ENCODE measurements at places on chromosomes 5 and 9.

- no peak for DNase-seq
These were observed 193.2 kb downstream of the EFNA5 start for GRCh38 chr5:107477492-107477891.

- DNase-seq, result no peak
These were observed 873 bp downstream of the C9orf50 start for GRCh38 chr9:129619787-129620668.

- DNase-seq, result no peak
These were observed 926.1 kb upstream of the DMAC1 start for GRCh38 chr9:8725635-8726034.

DNA sequence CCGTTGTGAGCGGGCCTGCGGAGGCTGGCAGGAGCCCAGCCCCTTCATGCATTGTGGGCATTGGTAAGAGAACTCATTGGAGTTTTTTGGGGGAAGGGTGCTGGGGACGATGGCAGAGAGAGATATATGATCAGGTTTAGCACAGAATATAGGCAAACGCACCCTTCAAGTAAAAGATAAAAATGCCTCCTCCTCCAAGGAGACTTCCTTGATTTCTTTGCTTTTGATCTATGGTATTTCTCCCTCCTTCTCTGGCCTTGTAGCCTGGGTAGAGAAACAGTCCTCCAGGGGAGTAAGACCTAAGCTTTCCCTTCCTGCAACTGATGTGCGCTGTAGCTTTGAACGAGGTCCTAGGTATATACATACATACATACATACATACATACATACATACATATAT lies 960 bp upstream of the PPARGC1B start:
- no peak for DNase-seq

GRCh38 chr9:3760031-3760430 lies 234.2 kb upstream of the RFX3 start:
- DNase-seq, result no peak

DNA sequence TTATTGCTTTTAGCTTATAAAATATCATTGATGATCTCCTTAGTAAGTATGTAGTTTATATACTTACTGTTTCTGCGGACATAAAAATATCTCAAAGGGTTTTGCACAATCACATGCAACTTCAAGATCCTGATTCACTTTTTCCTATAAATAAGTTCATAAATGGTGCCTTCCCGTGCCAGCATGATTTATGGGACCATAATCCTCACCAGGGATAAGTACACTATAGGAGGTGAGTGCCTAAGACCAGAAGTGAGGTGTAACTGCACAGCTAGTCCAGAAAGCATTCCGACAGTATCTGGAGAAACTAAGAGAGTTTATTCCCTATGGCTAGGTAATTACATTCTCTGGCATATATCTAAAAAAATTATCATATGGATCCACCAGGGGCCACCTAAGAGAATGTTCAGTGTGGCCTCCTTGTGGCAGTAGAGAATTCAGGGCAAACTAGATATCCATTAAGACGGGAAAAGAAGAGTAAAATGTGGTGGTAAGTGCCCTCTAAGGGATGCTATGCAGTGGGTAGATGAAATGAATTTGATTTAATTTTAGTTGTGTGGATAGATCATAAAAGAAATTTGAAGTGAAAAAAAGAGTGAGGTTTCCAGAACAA lies 402.5 kb upstream of the SLC24A2 start:
- no peak for DNase-seq

- DNase-seq, result no peak
These were observed 401.3 kb downstream of the ENC1 start for GRCh38 chr5:74239261-74239660.

- DNase-seq, result no peak
These were observed 82.3 kb downstream of the NUDT12 start for GRCh38 chr5:103480246-103480645.

DNA sequence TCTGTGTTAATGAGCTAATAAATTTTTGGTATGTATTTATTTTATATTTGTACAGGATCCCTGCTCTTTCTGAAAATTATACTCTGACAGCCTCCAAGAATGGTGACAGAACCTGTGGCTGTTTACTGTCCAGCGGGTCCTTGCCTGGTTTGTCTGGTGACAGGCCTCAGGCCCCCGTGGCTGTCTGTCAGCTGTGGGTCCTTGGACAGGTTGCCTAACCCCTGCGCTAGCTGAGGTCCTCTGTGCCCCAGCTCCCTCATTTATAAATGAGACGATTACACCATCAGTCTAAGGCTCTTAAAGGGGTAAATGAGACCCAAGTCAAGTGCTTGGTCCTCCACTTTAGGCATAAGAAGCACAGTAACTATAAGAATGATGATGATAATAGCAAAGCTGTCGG lies 125.1 kb upstream of the COL5A1 start:
- no peak for DNase-seq

DNA sequence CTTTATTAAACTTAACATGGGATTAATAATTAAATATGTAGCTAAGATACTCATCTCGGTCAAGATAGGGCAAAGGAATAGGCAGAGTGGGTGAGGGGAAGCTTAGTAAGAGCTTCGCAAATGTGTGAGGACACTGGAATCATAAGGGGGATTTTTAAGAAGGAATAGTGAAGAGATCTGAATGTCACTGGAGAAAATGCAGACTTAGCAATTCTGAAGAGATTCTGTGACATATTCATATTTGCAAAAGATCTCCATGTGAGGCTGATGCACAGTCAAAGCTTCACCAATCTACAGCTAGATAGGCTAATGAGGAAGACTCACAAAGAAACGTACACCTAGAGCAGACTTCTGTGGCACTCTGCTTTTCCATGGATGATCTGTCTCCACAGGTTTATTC lies 1202.8 kb upstream of the CDH6 start:
- DNase-seq, result no peak

DNA sequence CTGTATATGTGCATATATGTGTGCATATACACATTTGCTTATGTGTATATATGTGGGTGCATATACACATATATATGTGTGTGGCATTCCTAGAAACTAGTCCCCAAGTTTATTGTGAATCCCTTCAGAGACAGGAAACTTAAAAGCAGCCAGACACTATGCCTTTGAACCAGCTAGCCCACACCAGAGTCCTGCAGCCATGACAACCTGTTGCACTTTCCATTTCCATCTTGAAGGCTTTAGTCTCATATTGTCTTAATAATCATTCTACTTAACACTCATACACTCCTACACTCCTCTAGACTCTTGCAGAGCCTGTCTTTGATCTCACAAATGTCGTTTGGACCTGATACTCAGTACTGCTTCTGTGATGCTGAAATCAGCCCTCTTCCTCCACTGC lies 34.8 kb upstream of the CDH6 start:
- DNase-seq, result no peak

DNA sequence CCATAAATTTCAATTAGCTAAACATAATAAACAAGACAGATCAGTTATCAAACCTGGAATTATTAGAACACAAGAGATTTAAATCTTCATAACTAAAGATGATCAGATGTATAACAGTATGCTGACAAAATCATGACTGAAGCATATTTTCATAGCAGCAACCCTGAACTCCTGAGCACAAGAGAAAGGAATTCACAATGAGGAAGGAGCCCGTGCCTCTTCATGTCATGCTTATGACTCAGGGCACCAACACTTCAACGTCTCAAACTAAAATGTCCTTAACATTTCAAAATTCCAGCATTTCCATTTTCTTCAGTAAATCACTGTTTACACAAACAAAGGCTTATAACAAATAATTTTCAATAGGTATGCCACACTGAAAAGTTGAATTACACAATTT lies 6.7 kb downstream of the AP3B1 start:
- DNase-seq, result no peak

DNA sequence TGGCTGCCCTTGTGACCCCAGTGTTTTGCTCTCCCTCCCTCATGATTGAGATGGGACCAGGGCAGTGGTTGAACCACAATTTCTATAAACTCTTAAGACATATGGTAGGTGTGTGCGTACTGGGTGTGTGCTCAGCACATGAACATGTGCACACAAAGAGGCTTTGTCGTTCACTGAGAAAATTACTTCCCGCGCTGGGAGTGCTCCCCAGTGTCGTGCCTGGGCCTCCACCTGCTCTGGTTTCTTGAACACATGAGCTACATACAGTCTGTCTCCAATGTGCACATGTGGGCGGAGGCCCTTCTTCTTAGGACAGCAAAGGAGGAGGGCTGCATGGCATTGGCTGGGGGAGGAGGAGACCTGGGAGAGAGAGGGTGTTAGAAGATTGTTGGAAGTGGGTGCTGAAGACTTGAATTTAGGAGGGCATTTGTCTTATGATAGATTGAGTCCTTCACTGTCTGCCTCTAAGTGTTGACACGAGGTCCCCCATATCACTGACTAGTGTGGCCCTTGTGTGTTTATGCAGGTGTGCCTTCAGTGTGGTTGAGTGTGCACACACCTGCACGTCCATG lies 170.0 kb downstream of the CACNA1B start:
- DNase-seq, result no peak

- peak; percentile 91 for DNase-seq
These were observed 19.4 kb downstream of the GBGT1 start for GRCh38 chr9:133144142-133144903.

DNA sequence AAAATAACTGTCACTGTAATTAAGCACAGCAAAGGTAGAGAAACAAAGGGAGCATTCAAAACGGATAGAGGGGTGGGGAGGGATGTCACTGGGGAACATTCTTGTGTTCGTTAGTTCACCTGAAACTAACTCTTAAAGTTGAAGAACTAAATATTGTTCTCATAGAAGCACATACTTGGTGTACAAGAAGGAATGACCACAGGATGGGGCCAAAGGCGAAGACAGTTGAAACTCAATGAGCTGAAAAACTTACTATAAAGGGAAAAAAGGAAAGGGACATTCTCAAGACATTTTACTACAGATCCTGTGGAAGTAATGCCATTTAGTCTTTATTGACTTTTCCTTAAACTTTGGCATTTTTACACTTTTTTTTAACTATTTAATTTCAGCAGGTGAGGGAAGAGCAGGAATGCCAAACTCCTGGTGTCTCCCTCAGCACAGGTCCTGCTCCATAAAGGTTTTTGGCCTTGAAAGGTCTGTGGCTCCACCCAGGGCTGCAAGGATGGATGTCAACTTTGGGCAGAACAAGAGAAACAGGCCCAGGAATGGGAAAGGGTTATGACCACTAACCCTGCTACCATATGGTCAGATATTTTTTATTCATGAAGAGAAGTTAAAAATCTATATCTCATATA lies 197.6 kb upstream of the RASA1 start:
- DNase-seq, result no peak

DNA sequence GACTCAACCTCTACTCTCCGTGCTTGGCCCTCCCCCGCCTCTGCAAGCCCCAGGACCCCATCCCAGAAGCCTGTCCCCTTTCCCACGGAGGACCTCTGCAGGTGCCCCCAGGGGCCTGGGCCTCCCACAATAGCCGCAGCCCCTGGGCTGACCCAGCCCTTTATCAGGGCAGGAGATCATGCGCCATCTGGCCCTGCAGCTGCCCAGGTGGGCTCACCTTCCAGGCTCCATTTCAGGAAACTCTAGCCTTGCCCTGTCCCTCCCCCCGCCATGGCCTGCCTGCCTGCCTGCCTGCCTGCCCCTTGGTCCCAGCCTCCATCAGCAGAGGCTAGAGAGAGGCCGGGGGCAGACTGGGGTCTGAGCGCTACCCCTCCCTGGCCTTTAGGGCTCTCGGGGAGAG lies 48.7 kb downstream of the ASS1 start:
- DNase-seq, result no peak

GRCh38 chr5:51375084-51375483 lies 8.2 kb upstream of the ISL1 start:
- no peak for DNase-seq

DNA sequence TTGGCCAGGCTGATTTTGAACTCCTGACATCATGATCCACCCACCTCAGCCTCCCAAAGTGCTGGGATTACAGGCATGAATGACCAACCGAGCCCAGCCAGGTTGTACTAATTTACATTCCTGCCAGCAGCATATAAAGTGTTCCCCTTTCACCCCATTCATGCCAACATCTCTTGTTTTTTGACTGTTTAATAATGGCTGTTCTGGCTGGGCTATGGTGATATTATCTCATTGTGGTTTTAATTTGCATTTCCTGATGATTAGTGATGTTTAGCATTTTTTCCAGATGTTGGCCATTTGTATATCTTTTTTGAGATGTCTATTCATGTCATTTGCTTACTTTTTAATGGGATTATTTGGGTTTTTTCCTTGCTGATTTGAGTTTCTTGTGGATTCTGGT lies 87.3 kb downstream of the INVS start:
- no peak for DNase-seq

Data from stimulated activated CD4-positive, alpha-beta T cell treated with anti-CD3 and anti-CD28 coated beads, Interleukin-4, amount 100 ng/mL, for 48 hours (primary cell).